ENCODE measurements at places on chromosomes 12 and 14.
A peak's percentile ranks its signal among the peaks of the same experiment; 100 is the strongest.

- DNase-seq = no peak
Measured at GRCh38 chr12:43132291-43132690, 419.7 kb downstream of the ADAMTS20 start.

GRCh38 chr12:129831294-129831693 lies 72.5 kb downstream of the TMEM132D start:
- no peak for DNase-seq

GRCh38 chr12:130967636-130968035 lies 13.9 kb downstream of the ADGRD1 start:
- DNase-seq = no peak

DNA sequence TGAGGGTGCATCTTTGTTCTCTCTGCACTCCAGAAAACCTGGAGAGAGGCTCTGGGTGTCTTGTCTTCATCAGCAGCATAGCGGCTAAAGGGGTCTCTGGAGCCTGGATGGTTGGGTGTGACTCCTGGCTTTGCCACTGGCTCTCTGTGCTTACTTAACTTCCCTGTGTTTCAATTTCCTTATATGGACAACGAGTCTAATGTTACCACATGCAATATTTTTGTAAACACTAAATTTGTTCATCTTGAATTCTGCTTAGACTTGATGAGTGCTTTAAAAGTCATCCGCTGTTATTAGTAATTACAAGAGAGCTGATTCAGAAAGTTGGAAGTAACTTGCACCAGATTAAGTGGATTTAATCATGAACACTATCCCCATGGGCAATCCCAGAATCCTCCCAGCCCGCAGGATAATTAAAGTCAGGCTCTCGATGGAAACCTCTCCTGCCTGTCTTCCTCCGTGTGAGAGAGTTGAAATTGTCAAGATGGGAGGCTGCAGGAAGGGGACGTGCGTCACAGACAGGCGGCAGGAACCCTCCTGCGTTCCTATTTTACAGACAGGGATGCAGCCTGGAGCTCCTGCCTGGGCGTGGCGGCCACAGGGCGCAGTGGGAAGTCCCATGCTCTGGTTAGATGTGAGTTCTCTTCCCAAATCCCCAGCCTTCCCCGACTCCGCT lies 201.2 kb downstream of the TTC8 start:
- peak; percentile 76 for DNase-seq

GRCh38 chr14:97878727-97879126 lies 1081.5 kb downstream of the VRK1 start:
- DNase-seq = no peak

- DNase-seq = no peak
Measured at GRCh38 chr12:127781336-127781735, 485.6 kb upstream of the TMEM132C start.

DNA sequence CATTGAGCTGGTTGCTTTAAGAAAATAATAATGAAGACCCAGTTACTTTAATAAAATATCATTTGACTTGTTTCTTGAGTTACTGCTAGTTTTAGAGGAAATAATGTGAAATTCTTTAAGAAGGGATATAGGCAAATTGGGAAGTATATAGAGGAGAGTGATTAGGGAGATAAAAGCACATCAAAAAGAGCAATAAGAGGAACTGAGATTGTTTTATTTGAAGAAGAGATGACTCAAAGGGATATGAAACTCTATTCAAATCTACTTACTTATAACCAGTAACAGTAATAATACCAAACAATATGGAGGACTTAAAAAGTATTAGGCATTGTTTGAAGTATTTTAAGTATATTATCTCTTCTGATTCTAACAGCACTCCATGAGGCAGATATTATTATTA lies 37.1 kb downstream of the LRRK2 start:
- no peak for DNase-seq
